ENCODE measurements at places on chromosomes 7 and 10.
A peak's percentile ranks its signal among the peaks of the same experiment; 100 is the strongest.

DNA sequence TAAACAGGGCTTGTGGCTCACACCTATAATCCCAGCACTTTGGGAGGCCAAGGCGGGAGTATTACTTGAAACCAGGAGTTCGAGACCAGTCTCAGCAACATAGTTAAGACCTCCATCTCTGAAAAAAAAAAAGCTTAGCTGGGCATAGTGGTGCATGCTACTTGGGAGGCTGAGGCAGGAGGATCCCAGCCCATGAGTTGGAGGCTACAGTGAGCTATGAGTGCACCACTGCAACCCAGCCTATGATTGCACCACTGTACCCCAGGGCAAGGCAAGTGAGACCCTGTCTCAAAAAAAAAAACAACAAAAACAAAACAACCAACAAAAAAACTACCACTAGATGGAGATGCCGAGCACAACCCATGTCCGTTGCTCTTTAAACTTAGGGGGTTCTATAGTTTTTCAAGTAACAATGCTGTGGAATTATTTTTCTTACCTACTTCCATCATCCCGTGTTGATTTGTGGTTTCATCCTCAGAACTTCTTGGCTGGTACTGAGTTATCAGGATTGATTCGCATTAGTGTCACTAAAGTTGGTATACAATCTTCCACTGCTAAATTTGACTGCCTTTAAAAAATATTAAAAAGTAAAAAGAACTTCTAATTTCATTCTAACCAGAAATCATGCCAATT lies 12.2 kb upstream of the REPIN1 start:
- DNase-seq, result peak; percentile 57

- DNase-seq, result no peak
These were observed 426.4 kb downstream of the TYW1 start for GRCh38 chr7:67423065-67423464.

GRCh38 chr7:21923658-21924057 lies 22.0 kb downstream of the CDCA7L start:
- no peak for DNase-seq

GRCh38 chr10:60375293-60376004 lies 14.2 kb downstream of the ANK3 start:
- no peak for DNase-seq

GRCh38 chr7:87213811-87214210 lies 5.7 kb downstream of the TMEM243 start:
- DNase-seq, result no peak

DNA sequence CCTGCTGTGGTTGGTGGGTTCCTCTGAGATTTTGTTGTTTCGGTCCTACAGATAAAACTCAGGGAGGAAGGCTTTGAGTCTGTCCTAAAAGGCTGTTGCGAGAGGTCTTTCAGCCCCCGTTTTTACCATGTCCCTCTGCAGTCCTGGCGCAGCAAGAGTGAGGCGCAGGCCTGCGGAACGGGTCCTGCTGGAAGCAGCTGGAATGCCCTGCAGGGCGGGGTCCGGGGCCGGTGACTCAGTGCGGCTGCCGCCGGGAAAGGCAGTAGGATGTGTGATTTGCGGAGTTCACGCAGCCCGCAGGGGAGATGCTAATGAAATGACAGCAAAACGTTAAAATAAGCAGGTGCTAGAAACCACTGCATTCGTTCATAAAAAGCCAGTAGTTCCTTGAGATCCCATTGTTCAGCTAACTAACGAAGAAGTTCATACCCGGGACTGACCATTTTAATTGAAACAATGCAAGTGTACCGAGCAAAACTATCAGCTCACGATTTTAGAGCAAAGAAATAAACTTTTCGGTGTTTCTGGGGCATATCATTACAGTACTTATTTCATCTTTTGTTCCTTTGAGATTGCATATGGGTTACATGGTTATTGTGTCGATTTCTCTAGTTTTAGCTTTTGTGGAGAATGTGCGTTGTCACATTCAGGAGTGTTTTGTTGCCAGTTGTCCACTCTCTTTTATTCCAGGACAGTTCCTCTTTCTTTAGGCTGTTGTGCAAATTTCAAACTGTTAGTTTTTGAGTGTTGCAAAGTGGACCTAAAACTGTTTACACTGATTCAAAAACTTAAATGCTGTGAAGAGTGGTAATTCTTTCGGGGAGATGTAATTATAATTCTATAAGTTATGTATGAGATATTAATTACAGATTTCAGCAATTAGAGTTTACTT lies 783 bp downstream of the ANLN start:
- peak; percentile 91 for DNase-seq

- no peak for DNase-seq
These were observed 212.0 kb upstream of the TBX20 start for GRCh38 chr7:35465791-35466336.

DNA sequence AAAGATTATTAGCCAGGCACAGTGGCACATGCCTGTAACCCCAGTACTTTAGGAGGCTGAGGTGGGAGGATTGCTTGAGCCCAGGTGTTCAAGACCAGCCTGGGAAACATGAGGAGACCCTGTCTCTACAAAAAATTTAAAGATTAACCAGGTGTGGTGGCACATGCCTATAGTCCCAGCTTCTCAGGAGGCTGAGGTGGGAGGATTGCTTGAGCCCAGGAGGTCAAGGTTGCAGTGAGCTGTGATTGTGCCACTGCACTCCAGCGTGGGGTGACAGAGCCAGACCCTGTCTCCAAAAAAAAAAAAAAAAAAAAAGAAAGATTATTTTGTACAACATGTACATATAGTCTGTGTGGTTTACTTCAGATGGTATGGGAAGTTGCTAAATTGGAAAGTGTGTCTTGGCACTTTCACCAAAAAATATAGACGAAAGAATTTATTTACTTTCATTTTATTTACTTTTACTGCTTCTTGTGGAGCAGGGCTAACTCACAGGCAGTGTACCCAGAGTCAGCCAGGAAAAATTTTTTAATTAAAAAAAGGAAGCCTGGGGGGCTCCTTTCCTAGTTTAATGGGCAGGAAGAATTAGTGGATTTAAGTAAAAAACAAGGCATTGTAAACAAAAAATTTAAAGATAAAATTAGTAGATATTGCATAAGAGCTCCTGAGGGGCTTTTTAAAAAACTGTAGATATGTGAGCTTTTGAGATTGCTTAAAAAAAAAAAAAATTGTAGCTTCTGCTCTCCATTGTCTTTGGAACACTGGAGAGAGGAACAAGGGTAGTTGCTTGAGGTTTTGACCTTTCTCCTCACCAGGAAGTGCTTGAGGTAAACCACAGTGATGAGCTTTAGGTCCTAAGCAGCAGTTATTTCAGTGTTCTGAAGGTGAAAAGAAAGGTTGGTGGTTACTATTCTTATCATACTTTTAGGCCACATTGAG lies 44.6 kb upstream of the VDAC2 start:
- peak; percentile 17 for DNase-seq

GRCh38 chr10:110434489-110435096 lies 63.1 kb upstream of the DUSP5 start:
- no peak for DNase-seq

DNA sequence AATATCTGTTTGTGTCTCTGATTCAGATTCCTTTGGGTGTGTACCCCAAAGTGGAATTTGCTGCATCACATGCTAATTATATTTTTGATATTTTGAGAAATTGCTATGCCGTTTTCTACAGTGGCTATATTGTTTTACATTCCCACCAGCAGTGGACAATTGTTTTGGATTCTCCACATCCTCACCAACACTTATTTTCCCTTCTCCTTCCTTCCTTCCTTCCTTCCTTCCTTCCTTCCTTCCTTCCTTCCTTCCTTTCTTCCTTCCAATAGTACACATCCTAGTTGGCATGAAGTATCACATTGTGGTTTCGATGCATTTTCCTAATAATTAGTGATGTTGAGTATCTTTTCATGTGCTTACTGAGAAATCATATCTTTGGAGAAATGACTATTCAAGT lies 535.5 kb downstream of the SH2D4B start:
- DNase-seq, result no peak

GRCh38 chr7:47875998-47876744 lies 72.1 kb downstream of the PKD1L1 start:
- no peak for DNase-seq

DNA sequence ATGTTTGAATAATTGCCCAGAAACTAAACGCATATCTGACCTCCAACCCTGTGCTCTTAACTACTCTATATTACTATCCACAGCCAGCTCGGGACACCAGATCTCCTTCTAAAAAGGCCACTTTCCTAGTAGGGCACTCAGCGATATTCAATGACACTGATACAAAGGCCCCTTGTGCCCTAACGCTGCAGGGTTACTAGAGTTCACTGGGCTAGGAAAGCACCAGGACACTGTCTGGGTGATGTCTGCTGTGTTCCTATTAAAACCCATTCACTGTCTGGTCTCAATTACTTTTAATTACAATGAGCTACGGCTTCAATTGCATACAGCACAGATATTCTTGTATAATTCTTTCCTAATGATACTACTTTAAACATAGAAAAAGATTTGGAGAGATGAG lies 91.7 kb downstream of the SORCS1 start:
- DNase-seq, result no peak

DNA sequence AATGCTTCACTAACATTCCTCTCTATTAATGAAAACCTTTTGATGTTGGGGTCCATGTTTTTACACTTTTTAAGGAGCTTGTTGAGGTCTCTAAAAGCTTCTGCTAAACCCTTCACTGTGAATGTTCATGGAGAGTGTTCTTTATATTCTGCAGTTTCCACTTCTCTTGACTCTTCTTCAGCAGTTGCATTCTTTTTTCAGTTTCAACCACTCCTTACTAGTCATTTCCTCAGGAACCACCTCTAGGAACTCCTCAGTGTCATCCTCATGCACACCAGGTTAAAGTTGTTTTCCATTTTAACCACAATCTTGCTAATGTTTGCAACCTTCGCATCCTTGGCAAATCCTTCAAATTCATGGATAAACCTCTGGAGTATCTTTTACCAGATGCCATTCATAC lies 821.6 kb downstream of the ANKRD7 start:
- no peak for DNase-seq

GRCh38 chr10:63478564-63478963 lies 12.8 kb upstream of the JMJD1C start:
- no peak for DNase-seq

GRCh38 chr7:87310790-87311419 lies 34.6 kb upstream of the CROT start:
- peak; percentile 30 for DNase-seq

DNA sequence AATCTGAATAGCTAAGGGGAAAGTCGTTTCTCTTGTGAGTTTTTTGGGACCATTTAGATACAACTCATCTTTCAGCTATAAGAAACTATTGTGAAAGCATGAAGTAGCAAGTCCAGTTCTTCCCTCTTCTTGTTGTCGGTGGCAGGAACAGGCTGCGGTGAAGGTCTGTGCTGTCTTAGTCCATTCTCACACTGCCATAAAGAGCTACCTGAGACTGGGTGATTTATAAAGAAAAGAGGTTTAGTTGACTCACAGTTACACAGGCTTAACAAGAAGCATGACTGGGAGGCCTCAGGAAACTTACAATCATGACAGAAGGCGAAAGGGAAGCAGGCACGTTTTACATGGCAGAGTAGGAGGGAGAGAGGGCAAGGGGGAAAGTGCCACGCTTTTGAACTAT lies 261.8 kb downstream of the GATA3 start:
- no peak for DNase-seq
